ENCODE measurements at places on chromosomes 4 and X. TPM values are rescaled to one million over a fixed set of nuclear protein-coding genes. Genes with fewer than 3 reads are reported as not detected.

Gene GAGE13
- not detected for total RNA-seq

Gene PRRG3
- total RNA-seq: not detected

Gene APEX2
- 8.0 TPM for total RNA-seq

GRCh38 chrX:139720136-139720535, 12.2 kb upstream of the MCF2 start:
- H3K4me1 ChIP-seq: 0 out of 2 replicates have a peak, but pooled peaks cover 3% of the 10 kb centered on the region
- H3K27me3 ChIP-seq: no peaks in the 10 kb centered on the region
- H3K36me3 ChIP-seq: no peaks in the 10 kb centered on the region
- H3K4me3 ChIP-seq: no peak overlapping the region
- H3K27ac ChIP-seq: no peak overlapping the region
- peak; percentile 1 for DNase-seq

DNA sequence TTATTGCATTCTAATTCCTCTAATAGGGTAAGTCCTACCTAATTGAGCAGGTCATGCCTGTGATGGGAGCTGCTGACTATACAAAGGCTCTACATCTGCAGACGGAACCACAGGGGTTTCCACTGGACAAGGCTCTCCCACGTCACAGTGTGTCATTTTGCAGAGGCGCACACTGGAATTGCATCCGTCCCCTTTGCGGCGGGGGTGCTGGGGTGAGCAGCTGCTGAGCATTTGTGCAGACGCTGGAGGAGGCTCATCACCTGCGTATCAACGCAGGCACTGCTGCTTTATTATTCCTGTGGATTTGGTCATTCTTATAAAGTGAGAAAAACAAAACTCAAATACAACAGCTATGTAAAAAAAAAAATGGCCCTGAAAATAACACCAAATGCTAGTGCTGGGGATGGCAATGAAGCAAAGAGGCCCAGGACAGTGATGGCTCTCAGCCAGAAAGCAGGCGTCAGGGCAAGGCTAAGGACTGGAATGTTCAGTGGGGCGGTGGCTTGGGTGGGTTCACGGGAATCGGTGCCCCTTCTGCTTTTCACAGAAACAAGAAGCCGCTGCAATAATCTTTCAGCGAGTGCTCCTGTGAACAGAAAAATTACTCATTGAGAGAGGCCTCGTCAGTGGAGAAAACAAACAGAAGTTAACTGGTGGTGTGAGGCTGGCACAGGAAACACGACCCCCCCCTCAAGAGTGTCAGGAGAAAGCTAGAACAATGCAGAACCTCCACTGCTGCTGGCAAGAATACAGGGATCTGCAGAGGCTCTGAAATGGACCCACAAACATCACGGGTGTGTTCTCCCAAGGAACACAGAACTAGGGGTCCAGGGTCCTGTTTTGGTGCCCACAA, 67.8 kb downstream of the GATB start:
- H3K36me3 ChIP-seq: no peaks in the 10 kb centered on the region
- H3K4me1 ChIP-seq: peaks cover 38% of the 10 kb centered on the region
- H3K27me3 ChIP-seq: no peaks in the 10 kb centered on the region

GRCh38 chr4:87363552-87363951, 27.4 kb downstream of the HSD17B11 start:
- H3K36me3 ChIP-seq: peaks cover 9% of the 10 kb centered on the region
- no peaks in the 10 kb centered on the region for H3K4me1 ChIP-seq
- H3K4me3 ChIP-seq: no peak overlapping the region
- no peaks in the 10 kb centered on the region for H3K27me3 ChIP-seq

- H3K27ac ChIP-seq: no peak overlapping the region
- H3K4me1 ChIP-seq: no peaks in the 10 kb centered on the region
- DNase-seq: no peak
- no peaks in the 10 kb centered on the region for H3K27me3 ChIP-seq
Measured at GRCh38 chr4:5222047-5222446, 170.8 kb downstream of the STK32B start.

DNA sequence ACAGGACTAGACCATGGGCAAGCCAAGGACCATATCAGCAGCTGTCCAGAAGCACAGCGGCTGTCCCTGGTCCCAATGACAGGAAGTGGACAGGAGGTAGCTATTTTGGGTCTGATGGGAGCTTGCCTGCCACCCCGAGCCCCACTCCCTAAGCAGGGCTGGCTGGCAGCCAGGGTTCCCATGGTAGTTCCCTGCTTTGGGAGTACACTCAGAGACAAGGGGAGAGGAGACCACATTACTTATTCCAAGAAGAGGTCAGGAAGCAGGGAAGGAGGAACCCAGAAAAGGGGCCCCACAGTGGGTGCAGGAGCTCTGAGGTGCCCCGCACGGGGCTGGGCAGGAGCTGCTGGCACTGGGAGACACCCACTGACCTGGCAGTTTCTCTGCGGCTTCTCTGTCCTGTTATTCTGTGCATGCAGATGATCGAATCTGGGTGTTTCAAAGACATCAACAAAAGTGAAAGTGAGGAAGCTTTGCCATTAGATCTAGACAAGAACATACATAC, 36.3 kb downstream of the HTT-AS start:
- H3K27ac ChIP-seq: no peak overlapping the region
- H3K36me3 ChIP-seq: no peaks in the 10 kb centered on the region
- peak overlapping the region; percentile 55 for H3K4me3 ChIP-seq
- H3K4me1 ChIP-seq: peaks cover 10% of the 10 kb centered on the region
